ENCODE measurements at places on chromosomes 16 and 17.

DNA sequence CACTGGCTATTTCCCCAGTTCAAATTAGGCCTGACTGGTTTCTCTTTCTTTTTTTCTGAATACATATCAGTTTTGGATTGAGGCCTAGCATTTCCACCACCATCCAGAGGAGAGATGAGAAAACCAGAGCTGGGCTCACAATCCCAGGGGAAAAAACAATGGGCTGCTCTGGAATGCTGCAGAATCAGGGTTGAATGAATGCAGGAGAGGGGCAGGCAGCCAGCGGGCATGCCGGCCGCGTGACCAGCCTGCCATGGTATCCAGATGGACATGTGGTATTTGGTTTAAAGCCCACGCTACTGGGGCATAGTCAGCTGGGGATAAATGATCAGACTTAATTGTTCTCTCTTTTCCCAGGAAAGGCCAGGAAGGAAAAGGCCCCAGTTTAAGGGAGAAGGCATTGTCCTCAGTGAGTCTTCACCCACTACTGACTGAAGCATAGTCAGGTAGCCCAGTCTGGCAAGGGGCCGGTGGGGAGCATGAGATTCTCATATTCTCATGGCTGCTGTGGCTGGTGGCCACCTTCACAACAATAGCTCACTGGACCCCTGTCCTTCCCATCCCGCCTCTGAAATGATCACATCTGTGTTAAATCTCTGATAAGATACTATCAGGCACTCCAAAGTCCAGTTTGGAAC lies 38.7 kb upstream of the RHOT1 start:
- no peaks in the 10 kb centered on the region for H3K36me3 ChIP-seq
- H3K4me3 ChIP-seq: no peak overlapping the region
- no peak for DNase-seq
- H3K4me1 ChIP-seq: no peaks in the 10 kb centered on the region
- no peaks in the 10 kb centered on the region for H3K27me3 ChIP-seq

DNA sequence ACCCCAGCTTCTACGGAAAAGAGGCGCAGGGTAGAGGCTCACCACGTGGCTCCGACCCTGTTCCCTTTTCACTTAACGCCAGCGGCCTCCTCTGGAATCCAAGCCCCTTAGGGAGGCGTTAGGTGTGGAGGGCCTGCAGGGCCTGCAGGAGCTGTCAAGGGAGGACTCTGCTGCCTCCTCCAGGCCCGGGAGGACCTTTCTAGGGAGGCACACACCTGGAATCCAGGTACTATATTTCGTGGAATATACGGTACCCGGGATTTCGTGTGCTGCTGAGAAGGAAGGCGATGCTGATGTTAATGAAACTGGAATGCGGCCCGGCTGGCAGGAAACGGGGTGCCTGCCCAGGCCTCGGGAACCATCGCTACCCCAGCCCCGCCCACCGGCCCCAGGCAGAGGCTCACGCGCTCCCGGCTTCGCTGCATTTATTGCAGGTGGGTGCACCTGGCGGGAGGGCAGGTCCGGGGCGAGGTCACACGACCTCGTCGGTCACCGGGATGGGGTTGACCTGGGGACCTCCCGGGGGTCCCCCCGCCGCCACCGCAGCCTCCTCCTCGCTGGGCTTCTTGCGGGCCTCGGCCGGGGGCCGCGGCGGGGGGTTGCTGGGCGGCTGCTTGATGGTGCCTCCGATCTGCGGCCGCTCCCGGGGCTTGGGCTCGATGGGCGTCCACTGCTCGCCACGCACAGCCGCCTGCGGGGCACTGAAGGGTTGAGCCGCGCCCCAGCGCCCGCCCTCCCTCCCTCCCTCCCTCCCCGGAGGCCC lies 4.7 kb downstream of the IL17C start:
- H3K4me3 ChIP-seq: no peak overlapping the region
- DNase-seq: no peak
- H3K36me3 ChIP-seq: peaks cover 14% of the 10 kb centered on the region
- H3K27ac ChIP-seq: no peak overlapping the region
- H3K4me1 ChIP-seq: peaks cover 50% of the 10 kb centered on the region

DNA sequence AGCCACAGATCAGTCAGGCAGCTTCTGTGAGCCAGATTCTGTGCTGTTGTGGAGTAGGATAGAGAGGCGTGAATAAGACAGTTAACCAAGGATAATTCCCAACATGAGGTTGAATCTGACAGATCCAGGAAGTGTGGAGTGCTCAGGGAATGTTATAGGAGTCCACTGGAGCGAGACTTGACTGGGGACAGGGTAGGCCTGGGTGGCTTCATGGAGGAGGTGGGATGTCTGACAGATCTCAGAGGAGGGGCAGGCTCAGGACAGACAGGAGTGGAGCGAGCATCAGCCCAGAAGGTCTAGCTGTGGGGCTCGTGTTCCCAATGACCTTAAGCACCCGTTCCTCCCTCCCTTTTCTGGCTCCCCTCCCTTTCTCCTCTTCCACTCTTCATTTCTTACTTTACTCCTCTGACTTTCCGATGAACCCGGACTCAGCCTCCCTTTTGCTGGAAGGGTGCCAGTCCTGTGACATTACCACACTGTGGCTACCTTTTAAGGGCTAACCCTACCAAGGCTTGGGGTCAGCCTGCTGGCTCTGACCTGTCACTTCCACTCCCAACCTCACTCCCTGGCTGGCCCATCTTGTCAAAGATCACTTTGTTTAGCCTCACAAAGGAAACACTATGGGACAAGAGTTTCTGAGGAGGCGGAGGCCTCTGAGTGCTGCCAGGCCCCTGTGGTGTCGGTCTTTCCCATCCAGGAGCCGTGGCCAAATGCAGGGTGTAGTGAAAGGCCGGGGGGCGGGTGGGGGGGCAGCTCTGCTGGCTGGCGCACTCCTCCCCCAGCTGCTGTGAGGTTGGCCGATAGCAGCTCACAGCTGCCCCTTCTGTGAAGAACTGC lies 28.5 kb upstream of the EFCAB13 start:
- H3K27me3 ChIP-seq: no peaks in the 10 kb centered on the region
- no peaks in the 10 kb centered on the region for H3K4me1 ChIP-seq
- H3K36me3 ChIP-seq: peaks cover 5% of the 10 kb centered on the region
- DNase-seq: no peak

GRCh38 chr16:20971401-20971800 lies 70.8 kb downstream of the LYRM1 start:
- H3K4me3 ChIP-seq: no peak overlapping the region
- no peaks in the 10 kb centered on the region for H3K36me3 ChIP-seq
- no peak overlapping the region for H3K27ac ChIP-seq
- no peaks in the 10 kb centered on the region for H3K27me3 ChIP-seq
- no peaks in the 10 kb centered on the region for H3K4me1 ChIP-seq
